Hematopoietic multipotent progenitor cell (in vitro differentiated cells): ENCODE measurements at places on chromosomes 7 and 10.

GRCh38 chr10:9229702-9230244, 1175.3 kb downstream of the GATA3 start:
- no peak for DNase-seq

DNA sequence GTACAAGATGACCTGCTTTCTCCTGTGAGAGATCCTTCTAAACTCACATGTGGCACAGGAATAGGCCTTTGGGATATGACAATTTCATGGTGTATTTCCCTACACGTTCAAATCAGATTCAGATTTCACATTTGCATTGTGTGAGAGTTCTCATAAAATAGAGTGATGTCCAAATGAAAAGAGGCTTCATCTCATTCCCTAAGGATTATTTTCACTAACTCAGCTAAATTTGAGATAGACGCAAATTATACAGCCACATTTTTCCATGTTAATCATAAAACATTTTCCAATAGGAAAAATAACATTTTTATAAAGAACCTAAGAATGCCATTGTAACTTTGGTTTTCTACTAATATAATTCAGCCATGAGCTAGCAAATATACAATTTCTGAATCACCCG, 35.5 kb upstream of the PARD3 start:
- DNase-seq = no peak

DNA sequence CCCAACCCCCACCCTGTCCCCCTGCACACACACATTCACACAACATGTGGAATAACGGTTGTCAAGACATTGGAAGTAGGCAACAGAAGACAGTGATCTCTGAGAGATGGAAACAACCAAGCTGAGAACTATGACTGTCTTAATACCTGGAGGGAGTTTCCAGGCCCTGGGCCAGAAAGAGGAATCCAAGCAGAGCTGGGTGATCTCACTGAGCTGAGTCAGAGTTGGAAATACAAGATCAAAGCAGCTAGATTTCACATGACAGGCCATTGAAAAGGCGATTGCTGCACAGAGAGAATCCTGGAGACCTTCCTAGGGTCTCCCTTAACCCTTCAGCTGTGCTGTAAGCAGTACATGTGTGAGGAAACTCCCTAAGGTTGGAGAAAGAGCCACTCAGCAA, 165.8 kb upstream of the PRSS1 start:
- DNase-seq = peak; percentile 79

- DNase-seq = no peak
Observed at GRCh38 chr7:123126691-123127090, 73.1 kb downstream of the SLC13A1 start.

GRCh38 chr10:131266936-131267813, 44.3 kb downstream of the TCERG1L start:
- no peak for DNase-seq

DNA sequence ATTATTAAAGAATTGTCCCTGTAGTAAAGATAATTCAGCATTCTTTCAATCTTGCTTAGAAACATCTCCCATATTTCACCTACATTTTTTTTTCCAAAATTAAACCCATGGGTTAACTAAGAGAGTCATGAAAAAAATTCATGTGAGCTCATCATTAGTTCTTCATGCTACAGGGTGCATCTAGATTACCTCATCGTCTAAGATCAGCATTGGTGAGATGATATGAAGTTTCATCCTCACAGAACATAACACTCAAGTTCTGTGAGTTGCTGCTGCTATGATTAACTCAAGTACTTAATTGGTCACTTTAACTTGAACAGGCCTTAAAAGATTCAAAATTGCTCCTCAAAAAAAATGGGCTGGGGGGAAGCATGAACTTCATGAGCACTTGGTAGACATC, 50.0 kb downstream of the RAB11FIP2 start:
- no peak for DNase-seq

- DNase-seq = no peak
Observed at GRCh38 chr10:31457858-31458257, 138.8 kb downstream of the ZEB1 start.

- no peak for DNase-seq
Observed at GRCh38 chr10:35153716-35154115, 27.1 kb downstream of the CREM start.

DNA sequence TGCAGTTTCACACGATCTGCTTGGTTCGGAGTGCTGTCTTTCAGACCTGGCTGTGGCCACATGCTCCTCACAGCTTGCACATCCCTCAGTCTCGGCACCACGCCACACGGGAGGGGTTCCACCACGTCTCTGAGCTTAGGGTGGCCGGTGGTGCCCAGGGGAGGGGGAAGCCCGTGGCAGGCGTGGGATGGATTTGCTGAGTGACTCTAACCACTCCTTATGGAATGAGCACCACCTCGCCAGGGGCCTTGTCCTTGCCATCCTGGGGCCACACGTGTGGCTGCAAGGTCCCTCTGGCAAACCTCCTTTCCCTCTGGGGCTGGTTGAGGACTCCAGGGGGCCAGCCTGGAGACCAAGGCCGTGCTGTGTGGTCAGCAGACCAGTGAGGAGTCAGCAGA, 29.1 kb upstream of the FAM20C start:
- DNase-seq = no peak

DNA sequence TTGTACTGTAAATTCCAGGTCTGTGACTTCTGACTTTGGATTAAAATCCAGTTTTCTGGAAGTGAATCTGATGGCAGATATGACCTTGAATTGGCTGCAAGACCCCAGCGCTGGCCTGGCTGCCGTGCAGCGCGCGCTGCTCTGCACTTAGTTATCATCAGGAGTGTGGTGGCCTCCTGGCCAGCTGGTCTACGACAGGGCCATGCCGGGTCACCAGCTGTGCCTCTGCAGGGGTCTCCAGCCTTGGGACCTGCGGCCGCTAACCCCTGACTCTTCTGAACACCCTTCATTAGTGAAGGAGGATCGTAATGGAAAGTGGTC, 190.7 kb upstream of the SH2B2 start:
- no peak for DNase-seq

DNA sequence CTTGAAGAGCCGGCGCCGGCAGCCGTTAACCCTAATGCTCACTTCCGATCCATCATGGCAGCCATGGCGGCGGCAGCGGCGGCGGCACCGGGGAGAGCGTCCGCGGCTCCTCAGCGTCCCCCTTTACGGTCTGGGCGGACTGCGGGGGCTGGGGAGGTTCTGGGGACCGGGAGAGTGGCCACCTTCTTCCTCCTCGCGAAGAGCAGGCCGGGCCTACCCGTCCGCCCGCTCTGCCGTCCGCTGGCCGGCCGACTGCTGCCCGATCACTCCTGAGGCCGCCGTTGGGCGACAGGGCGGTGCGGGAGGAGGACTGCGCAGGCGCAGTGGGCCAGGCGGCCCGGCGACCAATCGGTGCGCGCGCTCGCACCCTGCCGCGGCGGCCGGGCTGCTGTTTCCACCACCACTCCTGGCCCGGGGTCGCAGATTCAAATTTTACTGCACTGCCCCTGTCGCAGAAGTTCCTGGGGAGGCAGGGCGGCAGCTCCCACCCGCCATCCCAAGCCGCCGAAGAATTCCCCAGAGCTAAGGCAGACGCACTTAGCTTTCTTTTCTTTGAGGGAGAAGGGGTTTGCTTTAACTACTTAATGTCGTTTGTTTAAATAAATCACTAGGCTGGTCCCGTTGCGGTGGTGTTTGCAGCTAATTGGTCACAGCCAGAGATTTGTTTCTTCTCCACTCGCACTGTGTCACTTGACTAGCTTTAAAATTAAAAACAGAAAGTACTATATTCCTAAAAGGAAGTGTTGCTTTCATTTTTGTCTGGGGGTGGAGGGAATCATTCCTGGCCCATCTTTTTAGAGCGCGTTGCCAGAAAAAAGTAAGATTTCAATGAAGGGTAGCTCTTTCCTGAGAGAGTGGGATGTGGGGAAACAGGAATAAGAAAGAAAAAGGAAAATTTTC, at the start of gene KIF5B:
Gene KIF5B, minus strand, starts transcription at position 290 of the 900 bp plus-strand sequence. CDS start 452 bp downstream, outside the sequence.
- DNase-seq = peak; percentile 88

DNA sequence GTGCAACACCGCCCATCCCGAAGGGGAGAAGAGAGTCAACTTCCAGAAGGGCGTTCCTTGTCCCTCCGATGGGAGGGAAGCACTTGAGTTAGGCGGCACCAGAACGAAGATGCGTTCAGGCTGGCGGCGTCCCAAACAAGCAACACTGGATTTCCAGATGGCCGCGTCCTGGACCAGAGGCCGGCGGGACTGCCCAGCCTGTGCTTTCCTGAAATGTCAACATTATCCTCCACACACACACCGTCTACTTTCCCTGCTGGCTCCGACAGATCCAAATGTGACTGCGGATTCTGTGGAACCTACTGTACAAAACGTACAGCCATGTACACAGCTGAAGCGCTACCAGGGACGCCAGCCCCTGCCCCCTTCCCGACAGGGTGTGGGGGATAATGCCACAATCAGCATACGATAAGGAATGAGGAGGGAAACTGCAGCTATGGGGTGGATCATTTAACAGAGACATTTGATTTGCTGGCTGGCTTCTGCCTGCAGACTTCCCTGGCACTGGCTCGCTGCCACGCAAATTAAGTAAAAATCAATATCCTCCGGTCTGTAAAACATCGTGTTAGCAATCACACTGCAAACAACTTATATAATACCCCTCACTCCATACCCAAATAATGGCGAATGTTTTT, 82.1 kb downstream of the ZRANB1 start:
- no peak for DNase-seq

DNA sequence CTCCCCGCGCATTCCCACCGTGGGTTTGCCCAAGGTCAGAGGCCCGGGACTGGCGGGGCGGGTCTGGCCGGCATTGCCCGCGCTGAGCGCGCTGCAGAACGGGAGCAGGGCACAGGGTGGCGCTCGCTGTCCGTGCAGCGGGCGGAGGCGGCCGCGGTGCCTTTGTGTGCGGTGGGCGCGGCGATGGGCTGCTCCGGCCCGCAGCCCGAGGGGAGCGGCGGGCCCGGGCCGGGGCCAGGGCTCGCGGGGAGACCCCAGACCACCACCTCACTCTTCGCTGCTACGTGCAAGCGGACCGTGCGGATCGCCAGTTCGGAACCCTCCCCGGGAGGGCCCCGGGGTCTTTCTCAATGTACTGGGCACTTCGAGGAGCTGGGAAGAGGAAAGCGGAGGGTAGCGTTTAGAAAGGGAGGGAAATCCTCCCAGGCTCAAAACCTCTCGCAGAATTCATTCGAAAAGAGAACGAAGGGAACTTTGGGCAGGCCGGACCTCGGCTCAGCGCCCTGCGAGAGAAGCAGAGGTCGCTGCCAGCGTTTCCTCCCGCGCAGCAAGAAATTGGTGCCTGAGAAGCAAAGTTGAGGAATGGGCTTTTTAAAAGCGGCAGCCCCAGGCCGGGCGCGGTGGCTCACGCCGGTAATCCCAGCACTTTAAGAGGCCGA, 8.5 kb downstream of the SP8 start:
- DNase-seq = no peak

DNA sequence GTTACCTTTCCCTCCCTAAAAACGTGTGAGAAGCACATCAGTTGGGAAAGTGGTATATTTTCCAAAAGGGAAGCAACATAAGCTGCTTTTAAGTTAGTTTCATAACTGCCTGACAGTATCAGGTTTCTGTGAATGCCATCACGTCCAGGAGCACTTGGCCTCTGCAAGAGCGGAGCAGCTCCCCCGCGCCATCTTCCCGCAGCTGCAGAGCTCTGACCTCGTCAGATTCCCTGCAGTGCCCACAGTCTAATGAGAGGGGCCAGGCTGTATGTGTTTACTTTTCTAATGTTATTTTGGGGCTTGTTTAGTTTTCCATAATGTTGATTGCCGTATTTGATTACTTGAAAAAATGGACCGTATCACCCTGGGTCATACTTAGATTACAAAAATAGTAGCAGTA, 74.2 kb downstream of the MGMT start:
- no peak for DNase-seq

- no peak for DNase-seq
Observed at GRCh38 chr10:55476129-55476528, 675.1 kb upstream of the PCDH15 start.

DNA sequence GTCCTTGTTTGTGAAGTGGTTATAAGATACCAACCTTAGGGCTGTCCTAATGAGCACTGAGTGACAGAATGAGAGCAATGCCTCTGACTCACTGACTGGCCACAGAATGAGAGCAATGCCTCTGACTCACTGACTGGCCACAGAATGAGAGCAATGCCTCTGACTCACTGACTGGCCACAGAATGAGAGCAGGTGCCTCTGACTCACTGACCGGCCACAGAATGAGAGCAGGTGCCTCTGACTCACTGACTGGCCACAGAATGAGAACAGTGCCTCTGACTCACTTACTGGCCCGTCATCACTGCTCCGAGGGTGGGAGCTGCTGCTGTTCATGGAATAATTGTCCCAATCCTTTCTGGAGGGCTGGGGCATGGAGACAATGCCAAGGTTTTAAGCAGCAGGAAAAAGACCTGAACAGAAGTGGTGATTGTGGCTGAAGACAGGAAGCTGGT, 265.2 kb upstream of the PPP2R2D start:
- DNase-seq = peak; percentile 6

DNA sequence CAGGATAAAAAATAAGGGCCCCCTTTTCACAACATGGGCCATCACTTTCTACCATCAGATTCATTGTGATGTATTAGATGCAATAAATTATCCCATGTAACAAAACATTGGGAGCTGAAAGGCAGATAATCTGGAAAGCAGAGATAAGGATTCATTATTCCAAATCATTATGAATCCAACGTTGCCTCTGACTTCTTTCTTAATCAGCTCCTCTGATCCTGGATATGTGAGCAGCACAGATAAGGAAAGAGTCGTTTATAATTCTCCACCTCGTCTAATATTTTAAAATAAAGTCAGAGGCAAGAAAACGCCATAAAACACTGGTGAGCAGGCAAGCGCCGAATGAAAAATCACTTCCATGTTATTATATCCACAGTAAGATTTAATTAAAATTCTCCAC, 13.8 kb upstream of the GATA3 start:
- no peak for DNase-seq

DNA sequence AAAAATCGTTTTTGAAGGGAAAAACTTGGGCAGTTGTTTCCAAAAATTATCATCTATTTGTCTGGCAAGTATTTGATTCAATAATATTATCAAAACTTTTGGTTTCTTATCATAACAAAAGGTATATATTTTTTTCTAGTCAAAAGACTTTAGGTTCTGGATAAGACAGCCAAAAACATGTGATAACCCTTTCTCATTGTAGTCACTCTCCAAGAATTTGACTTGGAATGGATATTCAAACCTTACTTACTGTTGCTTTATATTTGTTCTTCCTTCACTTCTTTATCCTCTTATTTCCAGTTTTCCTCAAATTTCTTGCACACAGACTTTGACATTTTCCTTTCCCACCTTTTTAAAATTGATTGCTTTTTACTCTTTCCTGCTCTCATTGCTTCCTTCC, 140.9 kb upstream of the FAM3C start:
- DNase-seq = no peak

GRCh38 chr7:29255199-29255878, 60.8 kb downstream of the CHN2 start:
- no peak for DNase-seq

GRCh38 chr7:147483634-147484292, 1106.8 kb upstream of the C7orf33 start:
- no peak for DNase-seq
